Motor neuron (in vitro differentiated cells): ENCODE measurements at places on chromosomes 5 and 9.
A peak's percentile ranks its signal among the peaks of the same experiment; 100 is the strongest.

GRCh38 chr5:146813346-146814157 is 65.0 kb downstream of the PPP2R2B start:
- ATAC-seq = no peak

- ATAC-seq = peak; percentile 93
Measured at GRCh38 chr9:98396656-98397055, 141.2 kb upstream of the TBC1D2 start.

- ATAC-seq = no peak
Measured at GRCh38 chr9:2913026-2913425, 69.1 kb upstream of the PUM3 start.

GRCh38 chr5:6480133-6481051 is 31.7 kb downstream of the UBE2QL1 start:
- no peak for ATAC-seq

GRCh38 chr5:68419637-68420452 is 204.3 kb downstream of the PIK3R1 start:
- ATAC-seq = peak; percentile 85

DNA sequence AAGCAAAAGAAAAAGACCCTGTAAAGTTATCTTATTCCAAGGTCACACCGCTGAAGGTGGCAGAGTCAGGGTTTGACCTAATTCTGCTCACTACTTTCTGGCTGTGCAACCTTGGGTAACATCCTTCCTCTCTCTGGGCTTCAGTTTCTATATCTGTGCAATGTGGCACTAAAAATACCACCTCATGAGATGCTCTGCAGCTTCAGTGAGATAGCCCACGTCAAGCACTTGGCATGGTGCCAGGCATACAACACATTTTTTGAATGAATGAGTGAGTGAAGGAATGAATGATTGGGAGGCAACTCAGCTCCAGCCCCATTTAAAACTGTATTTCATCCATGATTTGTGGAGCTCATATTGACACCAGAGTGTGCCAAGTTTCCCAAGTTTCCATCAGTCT is 62.3 kb downstream of the FOXI1 start:
- no peak for ATAC-seq

GRCh38 chr9:3516667-3517330 is 9.0 kb downstream of the RFX3 start:
- ATAC-seq = no peak

GRCh38 chr5:137192293-137192743 is 306.8 kb downstream of the SPOCK1 start:
- ATAC-seq = no peak

- ATAC-seq = peak; percentile 16
Measured at GRCh38 chr5:112419164-112419985, at the start of gene EPB41L4A. Gene EPB41L4A, minus strand, starts transcription at chr5:112419277. Its CDS starts 238 bp downstream, at chr5:112419039.

DNA sequence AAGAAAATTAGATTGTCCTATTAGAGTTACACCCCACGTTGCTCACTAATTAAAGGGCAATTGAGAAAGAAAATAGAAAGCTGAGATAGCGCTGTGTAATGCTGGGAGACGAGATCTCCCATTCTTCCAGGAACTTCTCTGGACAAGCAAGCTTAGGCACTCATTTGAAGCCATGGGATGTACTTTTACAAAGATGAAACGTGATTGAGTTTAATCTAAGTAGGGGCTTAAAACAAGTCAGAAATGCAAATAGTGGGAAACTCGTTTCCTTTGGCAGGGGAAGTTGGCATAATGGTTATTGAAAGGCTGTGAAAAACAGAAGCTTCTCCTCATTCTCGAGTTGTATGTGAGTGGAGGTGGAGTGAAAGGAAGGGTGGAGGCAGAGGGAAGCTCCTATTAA is 3.7 kb downstream of the PRDM6 start:
- ATAC-seq = no peak

DNA sequence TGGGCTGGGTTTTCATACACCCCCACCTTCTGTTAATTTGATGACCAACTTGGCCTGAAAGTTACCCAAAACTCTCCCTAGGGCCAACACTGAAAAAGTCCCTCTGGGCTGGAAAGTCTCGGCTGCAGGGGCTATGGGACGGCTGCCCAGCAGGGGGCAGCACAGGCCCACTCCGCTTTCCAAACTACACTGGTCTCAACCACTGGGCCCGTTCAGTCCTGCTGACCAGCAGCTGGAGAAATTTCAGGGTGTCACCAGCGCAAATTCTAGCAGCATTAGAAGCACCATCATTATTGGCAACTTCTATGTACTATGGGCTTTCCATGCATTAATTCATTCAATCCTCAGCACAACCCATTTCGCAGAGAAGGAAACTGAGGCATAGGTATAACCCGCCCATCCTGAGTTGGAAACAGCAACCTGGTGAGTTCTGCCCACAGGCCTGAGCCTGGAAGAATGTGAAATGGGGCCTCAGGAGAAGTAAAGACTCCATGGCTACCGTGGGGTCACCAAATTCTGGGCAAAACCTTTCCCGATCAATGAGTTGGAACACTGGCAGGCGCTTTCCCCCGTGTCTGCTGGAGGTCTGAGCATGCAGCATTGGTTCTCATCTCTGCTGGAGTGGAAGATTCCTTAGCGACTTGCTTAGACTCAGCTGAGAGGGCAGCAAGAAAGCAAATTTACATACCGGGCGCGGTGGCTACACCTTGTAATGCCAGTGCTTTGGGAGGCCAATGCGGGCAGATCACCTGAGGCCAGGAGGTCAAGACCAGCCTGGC is 9.7 kb downstream of the ORM2 start:
- ATAC-seq = peak; percentile 85

DNA sequence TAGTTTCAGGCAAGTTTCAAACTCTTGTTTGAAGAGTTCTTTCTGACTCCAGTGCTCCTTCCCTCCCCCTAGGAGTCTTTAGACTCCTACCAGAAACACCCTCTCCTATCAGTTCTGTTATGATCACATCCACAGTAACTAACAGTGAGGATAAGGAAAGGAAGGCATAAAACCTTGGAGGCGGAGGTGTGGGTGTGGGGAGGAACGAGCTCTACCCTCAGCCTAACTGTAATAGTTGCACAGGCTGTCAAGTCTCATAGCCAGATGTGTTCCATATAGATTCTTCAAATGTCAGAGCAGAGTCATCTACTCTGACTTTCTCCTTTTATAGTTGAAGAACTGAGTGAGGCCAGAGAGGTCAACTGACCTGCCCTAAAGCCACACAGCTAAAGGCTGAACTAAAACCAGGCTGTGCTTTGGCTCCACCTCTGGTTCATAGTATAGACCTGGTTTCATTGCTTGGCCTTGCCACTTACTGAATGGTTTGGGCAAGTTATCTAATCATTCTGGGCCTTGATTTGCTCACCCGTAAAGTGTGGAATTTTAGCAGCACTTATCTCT is 34.4 kb upstream of the PIK3R1 start:
- no peak for ATAC-seq

DNA sequence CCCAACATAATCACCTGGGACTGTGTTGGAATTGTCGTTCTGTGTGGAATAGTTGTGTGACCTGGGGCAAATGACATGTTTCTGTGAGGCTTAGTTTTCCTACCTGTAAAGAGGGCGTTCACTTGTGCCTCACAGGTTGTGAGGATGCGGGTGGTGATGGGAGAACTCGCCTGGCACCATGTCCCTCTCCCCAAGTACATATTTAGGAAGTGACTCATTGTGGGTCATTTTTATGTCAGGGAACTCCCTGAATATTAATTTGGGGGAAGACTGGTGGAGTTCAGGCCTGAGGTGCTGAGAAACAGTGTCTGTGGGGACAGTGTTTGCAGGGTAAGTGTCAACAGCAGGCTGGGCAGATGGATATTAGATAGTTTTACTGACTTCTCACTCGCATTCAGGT is 144.7 kb downstream of the KDM4C start:
- ATAC-seq = peak; percentile 63

DNA sequence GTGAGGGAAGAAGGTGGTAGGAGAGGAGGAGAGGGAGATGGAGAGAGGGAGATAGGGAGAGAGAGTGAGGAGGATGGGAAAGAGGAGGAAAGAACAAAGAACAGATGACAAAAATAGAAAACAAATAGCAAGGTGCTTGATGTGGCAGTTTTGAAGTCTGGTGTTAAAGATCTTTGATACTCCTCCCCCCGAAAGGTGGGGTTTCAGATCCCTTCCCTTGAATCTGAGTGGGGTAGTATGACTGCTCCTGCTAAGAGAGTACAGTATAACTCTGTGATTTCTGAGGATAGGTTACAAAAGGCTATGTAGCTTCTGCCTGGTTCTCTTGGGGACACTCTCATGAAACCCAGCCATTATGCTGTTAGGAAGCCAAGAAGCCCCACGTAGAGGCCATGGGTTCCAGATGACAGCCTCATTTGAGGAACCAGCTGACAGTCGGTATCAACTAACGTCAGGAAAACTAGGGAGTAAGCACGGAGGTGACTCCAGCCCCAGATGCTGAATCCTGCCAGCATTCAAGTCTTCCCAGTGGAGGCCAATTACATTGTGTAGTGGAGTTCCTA is 102.1 kb downstream of the FANCC start:
- ATAC-seq = no peak

- ATAC-seq = no peak
Measured at GRCh38 chr9:128705051-128705965, 3.0 kb downstream of the PKN3 start.

- no peak for ATAC-seq
Measured at GRCh38 chr9:33142535-33142934, 24.6 kb downstream of the B4GALT1 start.

DNA sequence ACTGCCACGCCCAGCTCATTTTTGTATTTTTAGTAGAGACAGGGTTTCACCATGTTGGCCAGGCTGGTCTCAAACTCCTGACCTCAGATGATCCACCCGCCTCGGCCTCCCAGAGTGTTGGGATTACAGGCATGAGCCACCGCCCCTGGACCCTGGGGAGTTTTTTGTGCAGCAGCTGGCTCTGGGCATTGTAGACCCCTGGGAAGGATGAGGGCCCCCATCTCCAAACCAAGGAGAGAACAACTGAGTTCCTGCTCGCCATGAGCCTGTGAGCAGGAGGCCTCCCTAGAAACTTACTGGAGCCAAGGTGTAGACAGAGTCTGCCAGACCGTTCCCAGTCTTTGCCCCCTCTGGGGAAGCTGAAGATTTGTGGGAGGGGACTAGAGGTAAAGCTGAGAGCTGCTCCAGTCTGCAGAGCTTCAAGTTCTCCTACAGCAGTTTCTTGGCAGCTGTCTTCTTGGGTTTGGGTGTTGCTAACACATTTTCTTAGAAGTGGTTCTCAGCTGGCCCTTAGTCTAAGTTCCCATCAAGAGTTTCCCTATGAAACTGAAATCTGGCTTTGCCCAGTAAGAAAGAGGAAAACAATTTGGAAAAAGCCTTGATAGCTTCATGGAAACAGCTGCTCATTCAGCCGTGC is 12.4 kb downstream of the NUDT2 start:
- ATAC-seq = no peak

DNA sequence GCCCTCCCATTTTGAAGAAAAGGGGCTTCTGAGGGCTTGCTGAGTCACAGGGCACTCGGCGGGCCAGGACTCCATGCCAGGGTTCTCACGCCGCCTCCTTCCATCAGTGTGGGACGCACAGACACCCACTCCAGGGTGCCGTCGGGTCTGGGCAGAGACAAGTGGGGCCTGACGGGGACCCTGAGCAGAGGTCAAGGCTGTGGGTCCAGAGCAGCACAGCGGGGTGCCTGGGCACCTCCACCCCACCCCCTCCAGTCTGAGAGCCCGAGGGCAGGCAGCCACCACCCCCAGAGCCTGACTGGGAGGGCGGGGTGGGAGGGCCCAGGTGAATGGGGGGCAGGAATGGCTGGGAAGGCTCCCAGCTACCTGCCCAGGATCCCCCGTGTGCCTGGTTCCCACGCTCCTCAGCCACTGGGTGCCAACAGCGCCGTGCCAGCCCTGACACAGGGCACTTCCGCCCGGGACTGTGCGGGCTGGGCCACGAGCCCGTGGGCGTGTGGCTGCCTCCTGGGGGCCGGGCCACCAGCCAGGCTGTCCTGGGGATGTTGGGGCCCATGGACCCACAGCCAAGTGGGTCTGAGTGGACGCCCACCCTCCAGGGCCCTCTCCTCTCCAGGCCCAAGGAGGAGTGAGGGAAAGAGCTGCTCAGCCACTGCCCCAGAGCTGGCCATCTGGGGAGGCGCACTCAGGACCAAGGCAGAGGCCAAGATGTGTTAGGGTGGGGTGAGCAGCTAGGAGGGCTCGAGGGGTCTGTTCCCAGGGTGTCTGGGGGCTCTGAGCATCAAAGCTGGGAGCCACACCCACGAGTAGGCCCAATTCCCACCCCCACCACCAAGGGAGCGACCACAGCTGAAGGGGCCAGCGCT is 10.1 kb upstream of the NRARP start:
- no peak for ATAC-seq

DNA sequence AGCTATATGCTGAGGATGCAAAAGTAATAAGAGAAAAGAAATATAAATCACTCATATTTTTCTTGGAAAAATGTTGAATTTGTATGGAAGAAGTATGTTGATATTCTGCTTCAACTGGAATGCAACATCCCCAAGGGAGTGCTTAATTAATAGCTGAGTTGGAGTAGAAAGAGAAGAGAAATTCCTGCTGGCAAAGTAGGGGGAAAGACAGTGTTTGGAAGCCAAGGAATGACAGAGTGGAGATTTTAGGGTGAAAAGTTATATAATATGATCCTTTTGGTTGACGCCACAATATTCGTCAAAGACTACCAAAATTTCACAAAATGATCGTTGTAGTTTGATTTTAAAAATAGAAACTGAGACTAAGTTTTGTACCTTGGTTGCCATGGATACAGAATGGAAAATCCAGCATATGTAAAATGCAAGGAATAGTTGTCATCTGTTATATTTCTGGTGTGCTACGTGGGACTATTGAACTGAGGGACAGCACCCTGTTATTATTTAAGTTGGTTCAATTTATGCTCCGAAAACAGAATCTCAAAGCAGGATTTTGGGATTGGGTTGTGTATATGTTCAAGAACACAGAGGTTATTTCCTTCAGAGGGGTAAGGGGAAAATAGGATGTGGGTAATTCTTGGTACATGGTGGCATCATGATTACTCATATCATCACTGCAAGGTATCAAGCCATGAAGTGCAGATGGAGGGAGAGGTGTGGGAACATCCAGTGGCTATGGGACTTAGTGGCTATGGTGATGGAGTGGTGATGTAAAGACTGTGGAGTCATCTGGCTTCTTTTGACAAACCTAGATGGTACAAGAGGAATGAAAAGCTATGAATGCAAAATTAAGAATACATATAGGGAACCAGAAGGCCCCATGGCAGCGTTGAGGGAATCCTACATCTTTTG is 61.0 kb downstream of the SUB1 start:
- no peak for ATAC-seq

GRCh38 chr9:129027685-129028191 is 393 bp downstream of the SH3GLB2 start:
- ATAC-seq = no peak

DNA sequence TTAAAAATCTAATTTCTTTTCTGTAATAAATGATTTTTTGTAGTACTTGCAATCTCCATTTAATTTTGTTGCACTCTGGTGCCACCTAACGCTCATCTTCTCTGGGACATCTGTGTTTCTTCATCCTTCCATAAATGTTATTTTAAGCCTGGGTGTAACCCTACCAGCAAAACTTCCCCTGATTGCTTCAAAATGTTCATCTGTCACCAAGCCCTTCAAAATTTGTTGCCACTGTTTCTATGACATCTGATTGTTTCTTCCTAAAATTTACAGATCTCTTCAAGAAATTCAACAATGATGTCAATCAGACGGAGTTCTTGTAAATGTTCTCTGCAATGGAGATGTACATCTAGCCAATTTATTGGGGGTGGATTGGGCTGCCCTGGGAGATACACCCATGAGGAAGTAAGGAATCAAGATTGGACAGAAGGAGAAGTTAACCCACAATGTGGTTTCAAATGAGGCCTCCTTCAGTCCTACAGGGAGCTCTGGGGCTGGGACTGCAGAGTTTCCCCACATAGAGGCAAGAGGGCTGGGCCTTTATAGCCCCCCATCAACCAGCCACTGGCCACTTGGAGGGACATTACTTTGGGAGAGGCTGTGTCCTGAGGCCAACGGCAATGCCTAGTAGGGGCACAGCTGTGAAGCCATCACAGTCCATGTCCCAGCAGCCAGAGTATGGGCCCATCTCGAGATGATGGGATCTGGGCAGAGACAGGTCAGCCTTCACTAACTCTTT is 23.3 kb downstream of the MCTP1 start:
- no peak for ATAC-seq
